ENCODE measurements at places on chromosomes 13 and 19.

DNA sequence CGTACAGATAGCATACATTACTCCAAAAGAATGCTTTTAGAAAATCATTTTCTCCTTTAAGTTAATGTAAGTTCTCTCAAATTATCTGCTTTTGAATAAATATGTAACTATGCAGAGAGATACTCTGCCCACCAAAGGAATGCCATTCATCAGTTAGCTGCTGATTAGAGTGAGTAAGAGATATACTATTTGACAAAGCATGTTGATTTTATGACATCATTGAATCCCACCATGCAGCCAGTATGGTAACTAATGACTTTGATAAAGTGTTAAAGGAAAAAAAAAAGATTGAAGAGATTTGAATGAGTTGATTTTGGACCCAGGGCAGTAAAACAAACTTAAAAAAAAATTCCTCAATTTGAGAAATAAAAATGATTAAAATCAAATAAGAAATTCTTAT lies 521.5 kb downstream of the SLITRK6 start:
- DNase-seq, result no peak

GRCh38 chr19:50921426-50922316 lies 10.5 kb upstream of the KLK4 start:
- no peak for DNase-seq

- peak; percentile 72 for DNase-seq
Measured at GRCh38 chr19:47239610-47240296, 8.8 kb upstream of the BBC3 start.

GRCh38 chr19:14333101-14333871 lies 48.0 kb upstream of the ADGRE5 start:
- no peak for DNase-seq

DNA sequence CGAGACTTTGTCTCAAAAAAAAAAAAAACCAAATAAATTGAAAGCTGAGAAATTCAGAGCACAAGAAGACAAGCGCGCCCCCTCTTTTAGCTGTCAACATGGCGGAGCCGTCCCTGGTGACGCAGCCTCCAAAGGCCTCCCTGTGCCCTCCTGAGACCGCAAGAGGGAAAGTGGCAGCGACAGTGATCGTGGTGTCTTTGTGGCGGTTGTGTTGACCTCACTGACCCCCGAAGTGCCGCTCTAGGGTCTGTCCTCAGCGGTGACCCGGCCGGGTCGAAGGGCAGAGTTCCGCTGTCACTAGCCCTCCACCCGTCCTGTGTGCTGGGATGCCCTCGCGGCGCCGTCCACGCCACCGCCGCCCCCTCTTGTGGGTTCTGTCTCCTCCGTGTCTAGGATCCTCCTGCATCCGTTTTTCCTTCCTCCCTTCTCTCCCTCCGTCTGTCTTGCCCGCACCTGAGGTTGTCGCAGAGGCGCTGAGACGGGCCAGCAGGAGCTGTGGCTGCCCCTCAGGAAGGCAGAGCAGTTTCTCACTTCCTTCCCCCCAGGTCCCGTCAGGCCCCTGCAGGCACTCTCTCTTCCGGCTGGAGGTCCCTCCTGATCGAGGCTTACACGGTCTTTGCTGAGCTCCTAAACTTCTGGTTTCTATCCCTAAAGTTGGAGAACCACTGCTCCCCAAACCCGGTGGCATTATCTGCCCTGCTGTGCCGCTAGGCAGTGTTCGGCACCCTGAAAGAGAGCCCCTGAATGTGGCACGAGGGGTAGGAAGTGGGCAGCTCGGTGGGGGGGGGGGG lies 7.2 kb downstream of the UHRF1 start:
- no peak for DNase-seq

GRCh38 chr13:83311886-83312577 lies 570.2 kb downstream of the SLITRK1 start:
- no peak for DNase-seq

DNA sequence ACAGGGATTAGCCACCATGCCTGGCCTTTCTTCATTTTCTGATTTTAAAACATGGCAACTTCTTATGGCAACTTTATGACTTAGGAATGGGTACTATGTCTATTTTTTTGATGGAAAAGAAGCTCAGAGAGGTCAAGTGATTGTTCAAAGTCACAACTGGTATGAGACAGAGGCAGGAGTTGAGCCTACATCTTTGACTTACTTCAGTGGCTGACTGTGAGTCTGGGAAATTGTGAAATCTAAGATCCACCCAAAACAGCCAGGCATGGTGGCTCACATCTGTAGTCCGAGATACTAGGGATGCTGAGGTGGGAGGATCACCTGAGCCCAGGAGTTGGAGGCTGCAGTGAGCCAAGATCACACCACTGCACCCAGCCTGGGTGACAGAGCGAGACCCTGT lies 2.4 kb upstream of the ACTL9 start:
- no peak for DNase-seq

- DNase-seq, result no peak
Measured at GRCh38 chr13:64029343-64030093, 2613.9 kb upstream of the PCDH20 start.

DNA sequence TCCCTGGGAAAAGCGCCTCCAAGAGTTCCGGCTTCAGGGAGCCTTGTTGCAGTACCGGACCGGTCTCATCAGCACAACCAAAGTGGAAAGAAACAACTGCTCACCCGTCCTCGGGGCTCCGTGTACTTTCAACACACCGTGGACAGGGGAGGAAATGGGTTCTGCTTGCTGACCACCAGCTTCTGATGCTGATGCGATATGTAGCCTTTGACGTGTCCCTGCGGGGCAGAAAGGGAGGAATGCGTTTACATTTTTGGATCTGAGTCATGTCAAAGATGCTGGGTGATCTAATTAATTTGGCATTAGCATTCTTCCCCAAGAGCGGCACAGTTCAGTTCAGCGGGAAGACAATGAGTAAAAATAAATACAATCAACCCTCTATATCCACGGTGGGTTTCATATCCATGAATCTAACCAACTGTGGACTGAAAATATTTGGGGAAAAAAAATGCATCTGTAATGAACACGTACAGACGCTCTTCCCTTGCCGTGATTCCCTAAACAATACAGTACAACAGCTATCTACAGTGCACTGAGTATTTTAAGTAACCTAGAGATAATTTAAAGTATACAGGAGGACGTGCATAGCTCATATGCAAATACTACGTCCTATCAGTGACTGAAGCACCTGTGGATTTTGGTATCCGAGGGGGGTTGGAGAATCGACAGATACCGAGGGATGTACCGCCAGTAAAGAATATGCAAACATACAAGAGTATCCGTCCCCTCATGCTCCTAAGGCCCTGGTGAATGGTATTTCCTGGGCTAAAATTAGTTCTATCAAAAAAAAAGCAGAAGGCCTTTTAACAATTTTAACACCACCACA lies 19.8 kb downstream of the PROZ start:
- no peak for DNase-seq

- DNase-seq, result no peak
Measured at GRCh38 chr19:43941209-43941608, 6.1 kb upstream of the ZNF45 start.

- no peak for DNase-seq
Measured at GRCh38 chr19:2500841-2501261, 24.9 kb downstream of the GADD45B start.

GRCh38 chr19:13150931-13151604 lies 857 bp downstream of the IER2 start:
- no peak for DNase-seq

GRCh38 chr13:111343186-111343805 lies 22.9 kb downstream of the TEX29 start:
- no peak for DNase-seq

- DNase-seq, result no peak
Measured at GRCh38 chr19:5407356-5407755, 47.9 kb upstream of the ZNRF4 start.

DNA sequence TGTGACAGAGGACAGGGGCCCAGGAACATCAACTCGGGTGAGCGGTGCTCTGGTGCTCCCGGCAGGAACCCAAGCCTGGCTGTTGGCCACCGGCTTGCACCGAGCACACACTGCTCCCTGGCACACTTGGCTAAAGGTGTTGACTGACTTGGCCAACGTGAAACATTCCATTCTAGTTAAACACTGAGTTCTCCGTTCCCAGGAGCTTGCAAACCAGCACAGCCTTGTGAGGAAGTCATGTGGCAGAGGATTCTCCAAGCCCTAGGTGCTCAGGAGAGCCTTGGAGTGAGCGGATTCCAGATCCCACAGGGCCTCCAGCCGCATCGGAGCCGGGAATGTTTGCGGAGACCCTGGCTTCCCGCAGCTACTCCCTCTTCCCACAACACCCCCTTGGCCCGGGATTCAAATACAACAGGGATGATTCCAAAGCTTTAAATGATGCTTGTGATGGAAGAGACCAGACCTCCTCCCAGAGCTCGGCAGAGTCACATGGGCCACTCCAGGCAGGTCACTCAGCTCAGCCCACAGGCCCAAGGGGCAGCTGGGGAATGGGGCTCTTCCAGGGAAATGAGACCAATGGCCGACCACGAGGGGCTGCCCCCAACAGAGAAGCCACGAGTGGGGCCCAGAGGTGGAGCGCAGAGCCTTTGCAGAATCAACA lies 2.9 kb downstream of the C13orf46 start:
- DNase-seq, result no peak

- DNase-seq, result no peak
Measured at GRCh38 chr13:46575818-46576221, 22.9 kb downstream of the LRCH1 start.

DNA sequence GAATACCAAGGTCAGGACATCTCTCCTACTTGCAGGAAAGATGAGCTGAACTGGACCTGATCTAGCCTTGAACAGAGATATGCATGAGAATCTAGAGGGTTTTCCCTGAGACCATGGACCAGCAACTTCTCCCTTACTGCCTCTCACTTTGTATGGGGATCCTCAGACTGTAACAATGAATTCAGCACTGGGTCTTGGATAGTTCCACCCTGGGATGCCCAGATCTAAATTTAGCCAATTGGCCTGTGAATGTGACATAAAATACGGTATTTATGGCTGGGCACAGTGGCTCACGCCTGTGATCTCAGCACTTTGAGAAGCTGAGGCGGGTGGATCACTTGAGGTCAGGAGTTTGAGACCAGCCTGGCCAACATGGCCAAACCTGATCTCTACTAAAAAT lies 15.3 kb upstream of the LILRA2 start:
- DNase-seq, result no peak

GRCh38 chr13:61030445-61030844 lies 385.2 kb downstream of the PCDH20 start:
- DNase-seq, result no peak

GRCh38 chr19:36547001-36547732 lies 19.1 kb upstream of the ZNF260 start:
- no peak for DNase-seq

GRCh38 chr19:32436692-32437091 lies 31.1 kb downstream of the DPY19L3 start:
- DNase-seq, result no peak

- DNase-seq, result no peak
Measured at GRCh38 chr13:104522235-104523072, 1456.2 kb upstream of the SLC10A2 start.

DNA sequence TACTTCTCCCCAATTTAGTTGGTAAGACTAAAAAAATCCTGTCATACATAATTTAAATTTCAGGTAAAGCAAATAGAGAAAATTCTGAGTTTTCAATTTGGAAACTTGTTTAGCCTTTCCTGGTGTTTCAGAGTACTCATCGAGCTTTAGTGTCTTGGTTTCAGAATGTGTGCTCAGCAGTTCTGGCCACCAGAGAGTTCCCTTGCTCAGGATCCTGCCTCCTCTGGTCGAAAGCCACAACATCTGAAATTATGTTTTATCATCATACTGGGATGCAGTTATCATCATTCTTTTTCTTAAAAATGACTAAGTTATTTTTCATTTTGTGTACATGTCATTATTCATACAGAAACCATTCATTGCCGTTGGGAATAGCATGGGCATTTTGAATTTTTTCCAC lies 263.2 kb upstream of the SPRY2 start:
- no peak for DNase-seq

GRCh38 chr19:33801411-33801810 lies 4.7 kb downstream of the KCTD15 start:
- no peak for DNase-seq

GRCh38 chr19:9178901-9179300 lies at the start of gene OR7D2:
OR7D2 (plus strand) TSS chr19:9178979; CDS start chr19:9185782, 6,803 bp downstream.
- DNase-seq, result no peak

DNA sequence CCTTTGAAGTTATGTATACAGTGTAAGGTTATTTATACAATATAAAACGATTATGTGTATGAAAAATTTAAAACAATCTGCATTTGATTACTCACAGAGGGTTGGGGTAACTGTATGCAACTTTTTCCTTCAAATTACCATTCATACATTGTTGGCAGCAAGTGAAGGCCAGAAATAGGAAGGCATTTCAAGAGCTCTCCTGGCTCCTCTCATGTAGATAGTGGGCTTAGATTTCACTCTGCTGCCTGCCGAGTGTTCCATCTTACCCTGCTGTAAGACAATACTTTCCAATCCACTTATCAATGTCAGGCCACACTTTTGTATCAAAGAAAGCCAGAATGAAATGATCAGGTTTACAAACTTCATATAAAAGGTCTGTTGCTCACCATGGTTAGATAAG lies 245.2 kb downstream of the DNAJC15 start:
- DNase-seq, result no peak

- DNase-seq, result no peak
Measured at GRCh38 chr19:1162404-1163282, 11.4 kb downstream of the SBNO2 start.

- DNase-seq, result no peak
Measured at GRCh38 chr13:31029102-31029501, 96.6 kb downstream of the TEX26 start.

DNA sequence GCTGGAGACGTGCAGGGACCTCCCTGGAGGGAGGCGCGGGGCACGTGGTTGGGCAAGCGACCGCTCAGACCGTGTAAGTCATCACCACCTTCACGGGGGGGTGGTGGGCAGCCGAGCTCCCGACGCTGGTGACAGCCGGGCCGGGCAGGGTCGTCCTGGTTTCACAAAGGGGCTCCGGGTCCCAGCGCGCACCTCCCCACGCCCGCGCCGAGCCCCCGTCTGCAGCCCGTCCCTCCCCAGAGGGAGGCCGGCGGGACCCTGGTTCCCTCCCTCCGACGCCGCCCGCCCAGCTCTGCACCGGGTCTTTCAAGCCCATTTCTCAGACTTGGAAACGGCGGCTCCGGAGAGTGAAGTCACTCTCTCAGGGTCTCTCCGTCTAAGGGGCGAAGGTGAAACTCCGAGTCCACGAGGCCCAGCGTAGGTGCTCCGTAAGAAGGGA lies 729 bp upstream of the ARID3A start:
- peak; percentile 55 for DNase-seq

- no peak for DNase-seq
Measured at GRCh38 chr19:3651684-3652083, 25.1 kb upstream of the CACTIN start.

- DNase-seq, result no peak
Measured at GRCh38 chr19:29499261-29499920, 26.4 kb upstream of the VSTM2B start.

GRCh38 chr19:43700395-43701000 lies 15.4 kb upstream of the IRGC start:
- no peak for DNase-seq
